Stimulated activated CD8-positive, alpha-beta memory T cell treated with anti-CD3 and anti-CD28 coated beads, Interleukin-2, amount 100 ng/mL, for 48 hours (primary cell): ENCODE measurements at places on chromosomes 6 and 20.

DNA sequence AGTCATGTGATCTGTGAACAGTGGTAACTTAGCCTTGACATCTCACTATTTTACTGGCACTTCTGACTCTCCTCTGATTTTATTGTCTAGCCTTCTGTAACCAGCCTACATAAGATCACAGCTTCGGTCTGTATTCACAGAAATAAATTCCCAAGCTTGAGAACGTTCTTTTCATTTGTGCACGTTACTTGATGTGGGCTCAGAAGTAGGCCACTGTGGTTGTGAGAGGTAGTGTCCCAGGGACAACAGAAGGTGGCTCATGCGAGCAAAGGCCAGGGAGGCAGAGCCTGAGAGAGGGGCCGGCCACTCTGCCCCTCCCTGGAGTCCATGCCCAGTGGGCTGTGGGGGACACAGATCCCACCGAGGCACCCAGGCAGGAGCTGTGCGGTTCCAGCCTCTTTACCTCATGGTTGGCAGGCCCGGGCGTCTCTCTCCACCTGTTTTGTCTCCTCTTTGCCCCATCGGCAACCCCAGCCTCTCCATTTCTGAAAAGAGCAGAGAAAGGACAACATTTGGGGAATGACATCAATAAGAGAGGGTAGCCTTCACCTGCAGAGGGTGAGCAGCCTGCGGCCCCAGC, 207.5 kb upstream of the CST7 start:
- DNase-seq, result no peak

GRCh38 chr20:31811796-31812728, 7.1 kb upstream of the MYLK2 start:
- DNase-seq, result no peak

GRCh38 chr6:79719248-79719960, 88.3 kb downstream of the SH3BGRL2 start:
- DNase-seq, result no peak

GRCh38 chr6:11432713-11433450, 104.7 kb upstream of the TMEM170B start:
- no peak for DNase-seq

DNA sequence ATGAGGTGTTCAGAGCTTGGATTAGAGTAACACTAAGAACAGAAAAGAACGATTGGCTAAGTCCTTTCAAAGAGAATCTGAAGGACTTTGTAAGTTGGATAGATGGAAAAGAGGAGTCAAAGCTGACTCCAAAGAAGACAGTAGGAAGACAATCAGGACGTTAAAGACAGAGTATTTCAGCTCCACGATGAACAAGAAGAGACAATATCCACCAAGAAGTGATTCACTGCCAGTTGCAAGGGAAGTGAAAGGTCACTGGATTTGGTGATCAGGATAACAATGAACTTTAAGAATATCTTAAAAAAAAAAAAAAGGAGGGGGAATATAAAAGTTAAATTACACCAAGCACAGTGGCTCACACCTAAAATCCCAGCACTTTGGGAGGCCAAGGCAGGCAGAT, 17.9 kb downstream of the REPS1 start:
- DNase-seq, result no peak

GRCh38 chr6:47733879-47734558, 35.6 kb downstream of the ADGRF4 start:
- no peak for DNase-seq

GRCh38 chr6:91387290-91388059, 800.6 kb upstream of the MAP3K7 start:
- no peak for DNase-seq

- DNase-seq, result no peak
Measured at GRCh38 chr20:20780127-20780824, 67.8 kb upstream of the RALGAPA2 start.

DNA sequence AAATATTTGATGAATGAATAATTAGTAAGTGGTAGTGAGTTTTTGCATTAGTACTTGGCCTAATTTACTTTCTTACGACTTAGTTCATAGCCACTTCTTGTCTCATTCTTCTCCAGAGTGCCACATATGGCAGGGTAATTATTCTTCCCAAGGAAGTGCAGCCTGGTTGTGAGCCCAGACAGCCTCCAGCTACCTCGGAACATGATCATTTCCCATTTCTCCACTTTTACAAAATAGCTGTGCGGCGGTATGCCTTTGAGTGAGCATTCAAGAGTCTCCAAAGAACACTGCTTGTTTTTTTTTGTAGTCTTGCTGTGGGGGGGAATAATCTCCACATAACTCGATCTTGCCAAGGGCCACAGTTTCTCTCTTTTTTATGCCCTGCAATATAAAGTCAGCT, 765.0 kb downstream of the HDGFL1 start:
- DNase-seq, result no peak

DNA sequence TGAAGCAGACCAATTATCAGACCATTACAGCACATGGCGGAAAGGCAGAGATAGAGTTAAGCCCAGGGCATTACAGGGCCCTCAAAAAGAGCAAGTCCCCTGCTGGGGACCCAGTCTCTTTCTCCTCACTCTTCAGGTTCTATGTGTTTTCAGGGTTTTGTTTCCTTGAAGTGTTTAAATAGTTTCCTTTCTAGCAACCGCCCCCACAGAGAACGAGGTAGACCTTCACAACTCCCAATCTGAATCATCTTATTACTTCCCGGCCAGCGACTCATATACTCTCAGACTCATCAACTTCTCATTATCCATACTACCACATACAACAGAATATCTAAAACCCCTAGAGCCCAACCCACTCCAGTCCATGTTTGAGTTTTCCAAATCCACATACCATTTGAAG, 526.6 kb upstream of the ARID1B start:
- no peak for DNase-seq

DNA sequence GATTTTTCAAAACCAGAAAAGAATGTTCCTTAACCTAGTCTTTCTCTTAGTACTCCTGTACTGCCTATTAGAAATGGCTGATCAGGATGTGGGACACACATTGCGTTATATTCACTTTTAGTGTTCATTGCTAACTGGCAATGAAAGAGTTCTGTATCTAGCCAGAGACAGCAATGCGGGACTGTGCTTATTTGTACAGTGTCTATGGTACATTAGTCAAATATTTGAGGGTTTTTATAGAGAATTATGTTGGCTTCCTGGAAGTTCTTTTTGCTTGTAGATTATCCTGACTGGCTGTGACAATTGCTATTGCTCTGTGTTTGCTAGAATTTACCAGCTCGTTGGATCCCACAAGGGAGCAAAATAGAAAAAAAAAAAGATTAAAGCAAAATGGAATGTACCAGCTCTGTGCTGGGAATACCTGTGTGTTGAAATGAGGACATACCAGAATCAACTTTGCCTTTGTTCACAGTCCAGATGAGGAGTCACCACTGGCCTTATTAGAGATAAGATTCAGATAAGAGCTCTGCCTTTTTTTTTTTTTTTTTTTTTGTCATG, 22.4 kb upstream of the IFNGR1 start:
- DNase-seq, result no peak

DNA sequence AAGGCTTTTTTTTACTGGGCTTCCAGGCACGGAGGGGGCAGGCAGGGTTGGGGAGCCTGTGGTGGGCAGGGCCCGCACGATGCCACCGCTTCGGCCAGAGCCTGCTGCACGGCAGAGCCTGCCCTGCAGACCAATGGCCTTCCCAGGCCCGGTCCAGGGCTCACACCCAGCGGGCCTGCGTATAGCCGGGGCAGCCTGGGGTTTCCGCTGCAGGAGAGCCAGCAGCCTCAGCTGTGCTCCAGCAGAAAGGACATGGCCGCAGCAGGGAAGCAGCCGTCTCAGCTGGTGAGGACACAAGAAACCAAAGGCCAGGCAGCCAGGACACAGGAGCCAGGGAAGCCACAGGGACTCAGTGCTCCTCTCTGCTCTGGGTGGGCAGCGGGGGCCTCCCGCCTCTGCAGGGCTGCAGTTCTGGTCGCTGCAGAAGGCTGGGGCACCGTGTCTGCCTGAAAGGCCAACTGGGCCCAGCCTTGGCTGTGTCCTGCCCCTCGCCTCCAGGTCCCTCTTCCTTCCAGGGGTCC, 90.6 kb downstream of the TTLL2 start:
- no peak for DNase-seq

GRCh38 chr6:148464319-148465010, 121.8 kb downstream of the SASH1 start:
- DNase-seq, result no peak

- no peak for DNase-seq
Measured at GRCh38 chr6:49551078-49551865, 804 bp downstream of the C6orf141 start.

DNA sequence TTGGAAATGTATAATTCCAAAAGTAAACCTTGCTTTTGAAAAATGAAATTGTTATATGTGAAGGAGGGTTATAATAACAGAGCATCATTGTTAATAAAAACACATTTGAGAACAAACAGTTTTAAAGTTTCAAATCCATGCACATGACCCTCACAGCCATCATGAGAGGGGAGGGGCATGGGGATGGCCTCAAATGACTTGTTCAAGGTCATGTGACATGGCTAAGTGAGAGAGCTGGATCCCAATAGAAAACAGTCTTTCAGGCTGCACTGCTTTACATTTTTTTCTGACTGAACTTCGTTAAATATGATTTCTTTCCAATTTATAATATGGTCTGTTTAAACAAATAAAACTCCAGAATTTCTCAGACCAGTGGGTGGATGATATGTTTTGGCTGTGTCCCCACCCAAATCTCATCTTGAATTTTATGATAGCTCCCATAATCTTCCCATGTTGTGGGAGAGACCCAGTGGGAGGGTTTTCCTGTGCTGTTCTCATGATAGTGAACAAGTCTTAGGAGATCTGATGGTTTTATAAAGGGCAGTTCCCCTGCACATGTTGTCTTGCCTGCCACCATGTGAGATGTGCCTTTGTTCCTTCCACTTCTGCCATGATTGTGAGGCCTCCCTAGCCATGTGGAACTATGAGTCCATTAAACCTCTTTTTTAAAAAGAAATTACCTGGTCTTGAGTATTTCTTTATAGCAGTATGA, 66.0 kb downstream of the DTD1 start:
- no peak for DNase-seq

DNA sequence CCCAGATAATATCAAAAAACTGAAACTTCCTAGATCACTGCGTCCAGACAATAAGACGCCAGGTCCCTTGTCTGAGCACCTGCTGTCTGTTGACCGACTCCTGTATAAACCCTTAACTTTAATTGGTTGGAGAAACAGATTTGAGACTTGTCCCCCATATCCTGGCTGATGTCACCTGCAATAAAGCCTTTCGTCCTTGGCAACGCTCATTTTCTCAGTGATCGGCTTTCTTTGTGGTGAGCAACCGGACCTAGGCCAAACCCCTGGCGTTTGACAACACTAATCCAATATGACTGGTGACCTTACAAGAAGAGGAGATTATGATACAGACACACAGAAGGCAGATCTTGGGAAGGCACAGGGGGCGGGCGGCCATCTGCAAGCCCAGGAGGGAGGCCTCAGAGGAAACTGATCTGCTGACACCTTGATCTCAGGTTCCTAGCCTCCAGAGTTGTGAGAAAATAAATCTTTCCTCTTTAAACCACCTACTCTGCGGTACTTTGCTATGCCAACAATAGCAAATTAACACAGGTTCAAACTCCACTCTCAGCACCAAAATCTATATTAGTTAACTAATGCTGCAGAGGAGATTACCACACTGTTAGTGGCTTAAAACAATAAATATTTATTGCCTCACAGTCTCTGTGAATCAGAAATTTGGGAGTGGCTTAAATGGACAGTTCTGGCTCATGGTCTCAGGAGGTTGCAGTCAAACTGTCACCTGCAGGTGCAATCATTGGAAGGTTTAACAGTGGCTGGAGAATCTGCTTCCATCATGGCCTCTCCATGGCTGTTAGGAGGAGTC, 178.7 kb downstream of the OTOR start:
- DNase-seq, result no peak

DNA sequence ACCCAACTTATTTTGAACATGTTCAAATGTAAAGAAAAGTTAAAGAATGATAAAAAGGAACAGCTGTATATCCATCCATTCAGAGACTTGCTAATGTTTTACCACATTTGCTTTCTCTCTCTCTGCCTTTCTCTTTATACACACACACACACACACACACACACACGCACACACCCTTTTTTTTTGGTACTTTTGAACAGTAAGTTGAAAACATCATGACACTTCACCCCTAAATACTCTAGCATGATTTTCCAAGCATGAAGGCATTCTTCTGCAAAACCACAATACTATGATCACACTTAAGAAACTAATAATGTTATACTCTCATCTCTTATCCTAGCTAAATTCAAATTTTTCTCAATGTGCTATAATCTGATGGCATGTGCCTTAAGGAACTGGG, 192.3 kb downstream of the UTRN start:
- DNase-seq, result no peak

GRCh38 chr6:144155529-144155928, 5.2 kb downstream of the STX11 start:
- no peak for DNase-seq

DNA sequence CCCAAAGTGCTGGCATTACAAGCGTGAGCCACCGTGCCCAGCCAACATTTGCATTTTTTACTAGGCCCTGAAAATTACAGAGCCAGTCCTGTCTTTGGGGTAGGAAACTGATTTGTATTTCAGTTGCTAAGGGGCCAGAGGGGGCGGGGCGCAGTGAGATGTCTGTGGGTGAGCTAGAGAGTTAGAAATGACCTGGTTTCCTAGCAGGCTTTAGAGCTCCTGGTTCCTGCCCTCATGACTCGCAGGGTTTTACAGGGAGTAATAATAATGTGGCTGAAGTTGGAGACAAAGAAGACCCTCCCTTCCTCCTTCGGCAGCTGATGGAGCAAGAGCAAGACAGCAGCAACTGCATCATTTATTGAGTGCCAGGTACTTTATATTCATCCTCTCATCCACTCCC, 131.5 kb downstream of the TFAP2C start:
- DNase-seq, result no peak

DNA sequence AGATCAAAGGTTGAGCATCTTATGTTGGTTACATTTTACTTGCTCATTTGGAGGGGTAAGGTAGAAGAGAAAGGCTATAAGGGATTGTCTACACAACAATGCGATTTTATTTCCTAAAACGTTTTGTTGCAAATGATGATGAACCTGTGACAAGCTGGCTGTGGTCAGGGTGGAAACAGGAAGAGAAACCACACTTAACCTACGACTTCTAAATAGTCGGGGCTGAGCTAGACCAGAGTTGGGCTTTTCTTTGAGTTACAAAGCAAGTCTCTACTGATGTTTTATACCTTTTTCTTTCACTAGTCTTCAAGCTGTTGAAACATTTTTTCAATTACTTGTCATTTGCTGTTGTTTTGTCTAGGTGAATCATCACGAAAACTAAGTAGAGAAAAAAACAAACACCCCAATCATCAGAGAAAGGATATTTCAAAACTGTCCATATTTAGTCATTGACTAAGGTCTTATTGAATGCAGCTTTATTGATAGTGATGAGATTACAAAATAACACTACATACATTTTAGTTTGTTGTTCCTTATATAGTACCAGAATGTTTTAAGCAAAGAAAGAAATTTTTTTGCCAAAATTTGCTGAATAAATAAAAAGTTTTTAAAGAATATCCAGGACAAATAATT, 18.0 kb downstream of the KLHL31 start:
- no peak for DNase-seq

- no peak for DNase-seq
Measured at GRCh38 chr6:111119571-111120329, 32.4 kb downstream of the SLC16A10 start.

DNA sequence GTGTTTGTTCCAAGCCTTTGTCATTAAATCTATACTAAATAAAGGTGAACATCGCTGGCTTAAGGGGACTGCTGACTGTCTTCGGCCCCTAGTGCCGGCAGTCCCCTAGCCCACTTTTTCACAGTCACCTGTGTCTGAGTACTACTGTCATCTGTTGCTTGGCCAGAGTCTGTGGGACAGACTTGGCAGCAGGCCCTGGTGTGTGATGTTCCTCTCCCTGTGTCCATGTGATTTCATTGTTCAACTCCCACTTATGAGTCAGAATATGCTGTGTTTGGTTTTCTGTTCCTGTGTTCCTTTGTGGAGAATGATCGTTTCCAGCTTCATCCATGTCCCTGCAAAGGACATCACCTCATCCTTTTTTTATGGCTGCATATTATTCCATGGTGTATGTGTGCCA, 133.4 kb downstream of the HAO1 start:
- no peak for DNase-seq
